Effector memory CD4-positive, alpha-beta T cell (primary cell): ENCODE measurements at places on chromosomes 3 and 15.

- DNase-seq: no peak
Observed at GRCh38 chr3:49493901-49494300, 23.8 kb downstream of the DAG1 start.

DNA sequence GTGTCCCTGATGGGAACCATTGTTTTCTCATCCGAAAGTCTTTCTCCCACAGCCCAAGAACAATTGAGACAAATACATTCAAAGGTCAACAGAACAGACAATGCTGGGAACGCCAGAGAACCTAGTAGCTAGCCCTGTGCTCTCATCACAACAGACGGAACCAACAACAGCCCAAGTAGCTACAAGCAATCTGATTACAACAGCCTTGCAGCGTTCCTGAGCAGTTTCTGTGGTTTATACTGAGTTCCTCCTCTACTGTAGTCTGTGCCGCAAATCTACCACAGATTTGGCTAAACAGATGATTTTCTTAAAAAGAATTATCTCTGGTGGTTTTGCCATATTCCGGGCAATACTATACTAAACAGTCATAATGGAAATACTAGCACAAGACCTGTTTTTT lies 435.6 kb downstream of the MECOM start:
- DNase-seq: no peak

GRCh38 chr15:69807721-69808120 lies 290.0 kb downstream of the TLE3 start:
- DNase-seq: no peak

GRCh38 chr3:71876135-71877105 lies 91.5 kb upstream of the PROK2 start:
- no peak for DNase-seq

DNA sequence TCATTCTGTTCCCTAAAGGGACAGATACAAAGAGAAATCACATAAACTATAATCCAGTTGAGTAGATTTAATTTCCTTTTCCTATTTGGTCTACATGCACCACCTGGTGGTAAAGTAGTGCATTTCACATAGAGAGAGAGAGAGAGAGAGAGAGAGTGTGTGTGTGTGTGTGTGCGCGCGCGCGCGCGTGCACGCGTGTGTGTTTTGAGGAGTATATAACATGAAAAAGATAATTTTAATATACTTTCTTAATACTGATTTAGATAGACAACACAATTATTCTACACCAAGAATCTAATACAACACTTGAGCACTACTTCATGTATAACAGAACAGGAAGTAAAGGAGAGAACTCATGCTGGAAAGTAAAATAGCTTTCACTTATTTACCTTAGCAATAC lies 1.1 kb upstream of the FGF7 start:
- DNase-seq: no peak

- no peak for DNase-seq
Observed at GRCh38 chr3:73745526-73746191, 120.9 kb upstream of the PDZRN3 start.

DNA sequence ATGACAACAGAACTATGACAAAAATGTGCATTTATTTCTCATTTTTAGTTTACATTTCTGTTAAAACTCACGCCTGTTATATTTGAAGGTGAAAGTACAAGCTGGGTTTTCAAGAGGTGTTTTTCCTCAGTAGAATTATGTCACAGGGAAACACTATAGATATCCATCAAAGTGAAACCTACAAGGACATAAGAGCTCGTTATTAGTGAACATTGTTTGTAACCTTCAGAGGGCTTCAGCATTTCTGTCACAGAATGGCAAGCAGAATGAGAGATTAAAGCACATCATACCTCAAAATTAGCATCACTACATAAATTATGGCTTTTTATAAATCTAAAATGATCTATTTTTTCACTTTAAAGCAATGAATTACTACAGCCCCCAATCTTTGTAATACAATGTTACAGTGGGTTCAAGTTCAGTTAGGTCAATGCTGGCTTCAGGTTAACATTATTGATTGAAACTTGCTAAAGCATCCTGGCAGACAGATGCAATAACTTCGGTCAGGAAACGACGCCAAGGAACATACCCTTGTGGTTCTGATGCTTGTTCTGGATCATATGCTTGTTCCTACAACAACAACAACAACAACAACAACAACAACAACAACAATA lies 405.6 kb downstream of the CADM2 start:
- DNase-seq: no peak

- no peak for DNase-seq
Observed at GRCh38 chr3:72263223-72263990, 478.5 kb upstream of the PROK2 start.

- DNase-seq: no peak
Observed at GRCh38 chr15:27292641-27293040, 321.7 kb downstream of the GABRG3 start.

- no peak for DNase-seq
Observed at GRCh38 chr3:79032686-79033318, 735.0 kb downstream of the ROBO1 start.

GRCh38 chr3:45957586-45957985 lies 14.3 kb downstream of the CXCR6 start:
- no peak for DNase-seq

DNA sequence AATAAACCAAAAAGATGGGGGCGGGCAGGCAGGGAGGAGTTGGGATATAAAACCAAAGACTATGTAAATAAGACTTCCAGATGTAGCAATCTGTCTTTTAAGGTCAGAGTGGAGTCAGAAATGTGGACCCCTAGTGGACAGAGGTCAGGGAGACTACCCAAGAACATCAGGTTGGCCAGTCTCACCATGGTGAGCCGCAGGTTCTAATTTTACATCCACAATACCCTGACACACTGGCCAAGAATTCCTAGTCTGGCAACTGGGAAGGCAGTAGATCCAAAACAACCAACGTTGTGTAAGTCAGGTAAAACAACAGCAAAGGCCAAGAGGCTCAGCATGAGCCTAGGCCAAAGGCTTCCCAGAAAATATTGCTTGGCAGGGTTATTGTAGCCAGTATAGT lies 203.4 kb downstream of the FOXP1 start:
- no peak for DNase-seq

- DNase-seq: no peak
Observed at GRCh38 chr3:100899440-100900091, 93.7 kb downstream of the ABI3BP start.

GRCh38 chr3:110106805-110107204 lies 769.5 kb upstream of the DPPA4 start:
- DNase-seq: no peak

GRCh38 chr3:78907367-78907766 lies 860.4 kb downstream of the ROBO1 start:
- DNase-seq: no peak

DNA sequence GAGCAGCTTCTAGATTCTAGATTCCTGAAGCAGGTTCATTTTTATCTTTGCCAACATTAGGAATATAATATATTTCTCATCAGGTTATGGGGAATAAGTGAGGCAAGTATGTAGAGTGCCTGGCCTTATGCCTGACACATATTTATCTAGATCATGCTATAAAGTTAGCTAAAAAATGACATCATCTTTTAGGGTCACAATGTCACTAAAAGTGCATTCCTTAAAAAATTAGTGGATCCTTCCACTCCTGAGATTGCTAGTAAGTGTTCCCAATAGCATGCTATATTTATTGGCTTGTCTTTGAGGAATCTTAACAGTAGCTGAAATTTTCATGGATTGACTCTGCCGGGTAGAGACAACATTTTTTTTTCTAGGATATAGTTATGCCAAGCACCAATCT lies 305.9 kb upstream of the TMCO5A start:
- no peak for DNase-seq

DNA sequence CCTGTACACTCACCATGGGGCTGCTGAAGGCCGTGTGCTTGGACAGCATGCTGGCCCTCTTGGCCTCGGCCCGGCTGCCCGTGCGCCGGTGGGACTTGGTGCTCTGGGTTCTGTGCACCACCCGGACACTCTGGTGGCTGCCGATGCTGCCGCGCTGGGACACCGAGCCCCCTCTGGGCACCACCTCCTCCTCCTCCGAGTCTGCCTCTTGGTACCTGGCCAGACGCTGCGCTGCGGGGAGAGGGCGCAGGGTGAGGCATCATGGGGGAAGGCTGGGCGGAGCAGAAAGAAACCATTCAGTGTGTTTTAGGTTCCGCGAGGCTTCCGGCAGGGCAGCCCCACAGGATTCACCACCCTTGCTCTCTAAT lies 145.0 kb downstream of the ATP10A start:
- no peak for DNase-seq
